Skeletal muscle cell (primary cell): ENCODE measurements at places on chromosomes 13 and 19.

DNA sequence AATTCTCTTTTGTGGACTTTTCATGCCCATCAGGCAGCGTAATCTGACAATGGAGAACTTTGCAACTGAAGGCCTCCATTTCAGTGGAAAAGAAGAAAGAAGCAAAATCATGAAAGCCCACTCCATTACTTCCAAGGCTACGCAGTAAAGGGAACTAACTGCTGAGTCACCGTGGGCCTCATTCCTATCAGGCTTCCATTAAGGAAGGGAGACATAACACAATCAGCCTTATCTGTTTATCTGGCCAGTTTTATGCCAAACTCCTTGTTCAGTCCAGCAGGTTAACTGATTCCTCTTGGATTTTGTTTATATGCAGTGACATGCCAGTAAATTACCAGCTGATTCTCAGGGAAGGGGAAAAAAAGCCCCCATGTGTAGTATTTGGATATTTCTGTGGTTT is 56.8 kb upstream of the KATNAL1 start:
- no peak for DNase-seq

GRCh38 chr19:17881701-17882100 is 10.0 kb downstream of the SLC5A5 start:
- no peak for DNase-seq

DNA sequence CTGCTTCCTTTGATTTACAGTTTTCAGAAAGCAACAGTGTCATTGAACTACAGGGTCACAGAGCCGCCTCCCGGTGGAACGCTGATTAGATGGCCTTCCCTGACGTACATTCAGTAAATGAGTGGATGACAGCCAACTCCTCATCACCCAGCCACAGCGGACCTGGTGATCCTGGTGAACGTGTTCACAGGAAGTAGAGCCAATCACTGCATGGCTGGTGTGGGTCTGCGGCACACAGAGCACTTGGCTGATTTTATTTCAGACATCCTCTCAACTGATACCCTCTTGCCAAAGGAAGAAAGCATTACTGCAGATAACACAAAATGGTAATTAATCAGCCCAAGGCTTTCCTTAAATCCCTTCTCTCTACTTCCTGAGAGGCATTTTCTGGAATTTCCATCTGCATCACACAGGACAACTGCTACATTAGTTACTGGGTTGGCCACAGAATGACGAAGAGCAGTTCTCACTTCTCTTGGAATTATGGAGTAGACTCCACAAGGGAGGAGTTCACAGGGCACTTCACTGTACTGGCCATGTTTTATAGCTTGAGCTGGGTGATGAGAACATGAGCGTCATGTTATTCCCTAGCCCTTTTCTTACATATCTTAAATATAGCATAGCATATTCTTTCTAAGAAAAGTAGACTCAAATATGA is 84.0 kb upstream of the SLC7A1 start:
- DNase-seq, result no peak

GRCh38 chr19:35351411-35352176 is 3.9 kb downstream of the FFAR1 start:
- no peak for DNase-seq

- DNase-seq, result no peak
Measured at GRCh38 chr19:39471756-39472536, 8.7 kb upstream of the TIMM50 start.

DNA sequence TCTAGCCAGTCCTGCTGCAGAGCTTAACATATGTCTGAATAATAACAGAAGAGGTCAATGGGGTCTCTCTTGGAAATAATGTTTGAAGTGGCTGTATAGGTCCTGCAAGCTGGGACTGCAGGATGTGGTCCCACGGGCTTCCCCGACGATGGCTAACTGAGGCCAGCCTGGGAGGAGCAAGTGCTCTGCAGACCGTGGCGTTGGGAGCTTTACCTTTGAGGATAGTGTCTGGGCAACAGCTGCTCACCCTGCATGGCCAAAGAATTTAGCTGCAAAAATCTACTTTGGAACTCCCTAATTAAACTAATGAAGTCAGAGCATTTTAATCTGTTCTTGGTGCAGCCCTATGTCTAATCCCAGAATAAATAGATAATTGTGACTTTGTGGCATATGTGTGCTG is 18.2 kb upstream of the AMER2 start:
- DNase-seq, result no peak

GRCh38 chr13:49185264-49185663 is 34.9 kb upstream of the MLNR start:
- no peak for DNase-seq

DNA sequence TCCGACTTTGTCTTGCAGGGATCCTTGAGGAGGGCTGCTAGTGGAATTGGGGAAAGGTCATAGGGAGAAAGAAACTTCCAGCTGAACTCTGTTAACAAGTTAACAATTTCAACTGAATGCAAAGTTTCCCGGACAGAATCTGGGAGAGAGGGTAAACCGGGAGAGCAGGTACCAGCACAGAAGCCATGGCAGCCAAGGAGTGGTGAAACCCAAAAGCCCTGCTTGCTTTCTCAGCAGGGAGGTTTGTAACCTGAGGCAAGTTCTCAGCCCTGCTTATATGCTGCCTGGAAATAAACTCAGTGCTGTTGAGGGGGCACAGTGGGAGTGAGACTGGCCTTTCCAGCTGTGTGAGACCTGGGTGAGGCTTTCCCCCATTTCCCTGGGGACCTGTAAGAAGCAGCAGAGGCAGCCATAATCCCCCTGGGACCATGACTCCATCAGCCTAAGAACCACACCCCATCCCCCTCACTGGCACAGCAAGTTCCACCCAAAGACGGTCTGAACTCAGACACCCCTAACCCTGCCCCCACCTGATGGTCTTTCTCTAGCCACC is 84.0 kb downstream of the SUCLA2 start:
- no peak for DNase-seq

- no peak for DNase-seq
Measured at GRCh38 chr19:19592690-19593089, 25.8 kb downstream of the PBX4 start.

DNA sequence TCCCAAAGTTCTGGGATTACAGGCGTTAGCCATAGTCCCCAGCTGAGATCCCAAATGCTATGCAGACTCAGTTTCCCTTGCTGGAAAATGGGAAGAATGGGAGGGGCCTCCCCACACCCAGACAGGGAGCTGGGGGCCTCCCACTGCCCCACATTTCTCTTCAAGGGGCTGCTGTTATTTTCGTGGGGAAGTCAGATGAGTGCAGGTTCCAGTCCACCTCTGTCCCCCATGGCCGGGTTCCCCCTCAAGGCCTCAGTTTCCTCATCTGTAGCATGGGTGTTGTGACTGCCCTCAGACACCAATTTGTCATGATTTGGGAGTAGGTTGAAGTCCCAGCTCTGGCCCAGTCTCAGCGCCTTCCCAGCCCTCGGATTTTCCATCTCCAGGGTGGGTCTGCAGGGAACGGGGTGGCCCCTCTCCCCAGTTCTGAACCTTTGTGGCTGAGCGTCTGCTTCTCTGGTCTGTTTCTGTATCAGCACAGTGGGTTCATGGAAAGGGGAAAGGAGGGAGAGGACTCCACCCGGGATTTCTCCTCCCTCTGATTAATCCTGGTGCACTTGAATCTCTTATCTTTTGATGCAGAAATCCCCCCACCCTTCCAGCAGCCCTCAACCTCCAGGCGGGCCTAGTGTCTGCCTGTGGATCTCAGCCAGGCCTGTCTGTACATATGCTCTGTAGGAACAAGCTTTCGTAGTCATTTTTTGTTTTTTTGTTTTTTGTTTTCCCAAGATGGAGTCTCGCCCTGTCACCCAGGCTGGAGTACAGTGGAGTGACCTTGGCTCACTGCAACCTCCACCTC is 12.2 kb downstream of the NFIC start:
- DNase-seq, result no peak

- no peak for DNase-seq
Measured at GRCh38 chr13:48504606-48505005, 28.3 kb downstream of the RCBTB2 start.

DNA sequence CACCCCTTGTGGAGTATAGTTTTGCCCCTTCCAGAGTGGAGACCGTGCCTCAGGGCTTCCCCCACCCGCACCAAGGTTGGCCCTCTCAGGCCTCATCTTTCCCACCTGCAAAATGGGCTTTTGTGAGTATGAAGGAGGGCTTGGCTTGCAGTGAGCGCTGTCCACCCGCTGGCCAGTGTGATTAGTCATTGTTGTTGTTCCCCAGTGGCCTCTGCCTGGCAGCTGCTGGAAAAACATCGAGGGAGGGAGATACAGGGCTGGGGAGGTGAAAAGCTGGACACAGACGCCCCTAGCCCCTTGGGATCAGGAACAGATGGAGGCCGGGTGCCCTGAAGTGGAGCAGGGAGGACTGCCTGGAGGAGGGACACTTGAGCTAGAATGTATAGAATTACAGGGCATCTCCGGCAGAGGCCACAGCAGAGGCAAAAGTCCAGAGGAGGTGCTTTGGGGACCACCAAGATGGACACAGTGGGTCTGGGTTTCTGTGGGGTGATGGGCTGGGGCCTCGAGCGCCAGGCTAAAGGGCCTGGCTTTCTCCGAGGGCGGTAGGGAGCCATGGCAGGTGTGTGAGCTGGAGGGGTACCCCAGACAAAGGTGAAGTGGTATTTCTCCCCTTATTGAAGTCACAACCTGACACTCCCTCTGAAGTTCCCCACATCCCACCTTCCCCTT is 3.9 kb upstream of the IL12RB1 start:
- no peak for DNase-seq

DNA sequence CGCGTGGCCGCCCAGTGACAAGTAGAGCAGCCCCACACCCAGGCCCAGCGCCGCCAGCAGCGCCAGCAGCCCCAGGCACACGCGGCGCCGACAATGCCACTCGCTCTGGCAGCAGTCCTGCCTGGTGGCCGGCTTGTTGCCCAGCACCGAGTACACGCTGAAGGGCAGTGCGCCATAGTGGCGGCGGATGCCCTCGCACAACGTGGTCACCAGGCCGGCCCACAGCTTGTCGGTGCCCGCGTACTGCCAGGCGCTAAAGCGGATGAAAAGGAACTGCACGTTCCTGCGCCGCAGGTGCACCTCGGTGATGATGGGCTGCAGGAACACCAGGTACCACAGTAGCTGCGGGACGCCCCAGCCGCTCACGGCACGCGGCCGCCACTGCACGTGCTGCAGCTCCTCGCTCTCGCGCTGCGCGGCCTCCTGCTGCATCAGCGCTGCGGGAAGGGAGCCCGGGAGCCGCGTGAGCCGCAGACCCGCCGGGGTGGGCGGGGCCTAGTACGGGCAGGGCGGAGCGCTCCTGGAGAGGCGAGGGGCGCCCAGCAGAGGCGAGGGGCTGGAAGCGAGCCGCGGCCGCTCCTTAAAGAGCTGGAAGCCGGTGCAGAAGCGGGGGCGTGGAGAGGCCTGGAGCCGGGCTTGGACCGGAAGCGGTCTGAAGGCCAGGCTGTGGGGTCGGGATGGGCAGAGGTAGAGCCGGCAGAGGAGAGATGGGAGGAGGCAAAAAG is 7.3 kb downstream of the NKPD1 start:
- DNase-seq, result no peak

DNA sequence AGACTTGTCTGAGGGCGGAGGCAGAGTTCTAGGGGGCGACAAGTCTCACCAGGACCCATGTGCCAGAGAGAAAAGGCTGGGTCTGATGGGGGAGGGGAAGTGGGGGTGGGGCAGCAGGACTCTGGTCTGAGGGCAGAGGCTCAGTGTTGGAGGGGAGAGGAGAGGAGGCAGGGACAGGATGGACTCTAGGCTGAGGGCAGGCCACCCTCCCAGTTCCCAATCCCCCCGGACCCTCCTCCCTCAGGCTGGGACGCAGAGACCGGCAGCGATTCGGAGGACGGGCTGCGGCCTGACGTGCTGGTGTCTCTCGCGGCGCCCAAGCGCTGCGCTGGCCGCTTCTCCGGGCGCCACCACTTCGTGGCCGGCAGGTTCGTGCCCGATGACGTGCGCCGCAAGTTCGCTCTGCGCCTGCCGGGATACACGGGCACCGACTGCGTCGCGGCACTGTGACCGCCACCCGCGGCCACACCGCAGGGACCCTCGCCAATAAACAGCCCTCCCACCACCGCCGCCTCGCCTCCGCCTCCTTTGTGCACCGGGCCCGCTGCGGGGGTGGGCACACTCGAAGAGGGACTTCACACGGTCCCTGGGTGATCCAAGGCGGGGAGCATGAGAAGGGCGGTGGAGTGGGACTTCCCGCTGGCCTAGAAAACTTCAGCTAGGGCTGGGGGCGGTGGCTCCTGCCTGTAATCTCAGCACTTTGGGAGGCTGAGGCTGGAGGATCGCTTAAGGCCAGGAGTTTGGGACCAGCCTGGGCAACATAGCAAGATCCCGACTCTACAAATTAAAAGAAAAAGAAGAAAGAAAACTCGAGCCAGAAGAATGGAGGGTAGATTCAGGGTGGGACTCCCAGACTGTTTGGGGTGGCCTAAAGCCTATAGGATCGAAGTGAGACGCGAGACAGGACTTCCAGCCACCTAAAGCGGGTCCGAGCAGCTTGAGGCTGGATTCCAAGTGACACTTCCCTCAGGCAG is 703 bp upstream of the CILP2 start:
- DNase-seq, result no peak

DNA sequence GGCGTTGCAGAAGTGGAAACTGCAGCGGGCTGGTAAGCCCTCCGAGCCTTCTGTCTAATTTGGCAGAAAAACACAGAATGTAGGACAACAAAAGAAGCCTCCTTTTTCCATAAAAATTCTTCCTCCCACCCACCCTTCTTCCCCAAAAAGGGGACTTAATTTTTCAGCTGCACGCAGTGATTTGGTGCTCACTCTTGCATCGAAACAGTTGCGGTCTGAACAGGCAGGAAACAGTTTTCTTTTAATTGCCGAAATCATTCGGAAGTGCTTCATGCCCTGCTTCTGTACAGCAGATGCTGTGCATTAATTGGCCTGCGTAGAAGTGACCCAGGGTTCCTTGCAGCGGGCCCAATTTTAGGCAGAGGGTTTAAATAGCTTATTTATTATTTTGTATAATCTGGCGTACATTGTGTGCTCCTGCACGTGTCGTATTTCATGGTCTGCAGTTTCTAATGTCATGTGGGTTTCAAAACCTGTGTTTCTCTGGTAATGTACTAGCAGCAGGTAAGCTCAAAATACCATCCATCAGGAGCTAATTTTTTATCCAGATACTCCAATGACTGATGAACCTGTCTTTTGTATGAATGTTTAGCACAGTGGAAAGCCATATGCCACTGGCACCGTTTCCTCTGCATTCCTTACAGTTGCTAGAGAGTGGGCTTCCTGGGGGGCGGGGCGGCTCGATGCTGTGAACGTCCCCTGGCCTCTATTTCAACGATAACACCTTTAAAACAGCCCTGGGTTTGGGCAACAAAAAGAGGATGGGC is 66.6 kb downstream of the GGACT start:
- DNase-seq, result no peak

DNA sequence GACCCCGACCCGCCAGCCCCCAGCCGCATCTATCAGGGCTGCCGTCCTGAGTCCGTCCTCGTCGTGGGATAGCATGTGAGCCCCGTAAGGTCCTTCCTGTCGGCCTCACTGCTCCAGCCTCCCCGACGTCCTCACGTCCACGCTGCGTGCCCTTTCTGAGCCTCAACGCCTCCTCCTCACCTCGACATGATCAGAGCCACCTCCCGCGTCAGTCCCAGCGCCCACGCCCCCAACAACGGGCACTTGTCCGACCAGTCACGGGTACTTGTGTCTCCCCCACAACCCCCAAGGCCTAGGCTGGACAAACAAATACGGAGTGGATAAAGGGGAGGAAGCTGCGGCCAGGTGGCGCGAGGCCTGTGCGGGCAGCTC is 665 bp downstream of the ZNF497 start:
- DNase-seq, result no peak

- DNase-seq, result no peak
Measured at GRCh38 chr13:33146843-33147611, 130.8 kb downstream of the KL start.
